ENCODE measurements at places on chromosomes 12 and 14.

DNA sequence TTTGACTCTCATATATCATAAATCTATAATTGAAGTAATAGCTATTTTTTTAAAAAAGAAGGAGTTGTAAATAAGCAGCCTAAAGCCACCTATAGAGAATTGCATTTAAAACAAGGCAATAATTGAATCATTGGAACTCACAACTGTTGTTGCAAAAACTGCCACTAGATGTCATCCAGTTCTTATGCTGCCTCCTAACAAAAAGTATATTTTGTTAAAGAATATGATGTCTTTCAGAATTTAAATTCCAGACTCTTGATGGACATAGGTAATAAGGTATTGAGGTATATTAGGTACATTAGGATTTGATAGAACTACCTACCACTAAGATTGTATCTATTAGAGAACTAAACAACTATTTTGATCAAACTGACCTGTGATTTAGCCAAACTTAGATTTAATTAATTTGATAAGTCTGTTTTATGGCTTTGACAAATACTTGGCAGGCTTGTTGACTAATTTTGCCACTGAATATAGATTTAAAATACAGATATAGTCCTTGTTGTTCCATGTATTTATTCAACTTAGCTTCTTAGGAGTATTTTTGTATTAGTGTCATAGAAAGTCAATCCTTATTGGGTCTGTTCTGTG is 401.4 kb downstream of the RPL10L start:
- peak; percentile 67 for DNase-seq

- DNase-seq = no peak
Observed at GRCh38 chr12:95633049-95633731, 81.9 kb upstream of the USP44 start.

- no peak for DNase-seq
Observed at GRCh38 chr12:112456029-112456428, 37.3 kb downstream of the PTPN11 start.

DNA sequence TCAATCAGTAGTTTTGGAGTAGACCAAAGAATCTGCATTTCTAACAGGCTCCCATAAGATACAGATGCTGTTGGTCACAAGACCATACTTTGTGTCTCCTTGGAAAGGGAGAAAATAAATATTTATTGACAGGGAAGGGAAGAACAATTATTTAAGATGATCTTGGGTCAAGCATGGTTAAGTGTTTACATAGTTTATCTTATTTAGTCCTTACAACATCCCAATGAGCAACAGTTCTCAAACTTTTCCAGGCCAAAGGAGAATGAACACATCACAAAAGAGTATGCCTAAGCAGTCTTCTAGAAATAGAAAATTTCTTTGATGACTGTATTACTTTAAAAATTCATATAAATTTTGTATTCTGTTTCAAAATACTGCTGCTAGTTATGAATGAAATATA is 8.8 kb downstream of the LPCAT3 start:
- no peak for DNase-seq

DNA sequence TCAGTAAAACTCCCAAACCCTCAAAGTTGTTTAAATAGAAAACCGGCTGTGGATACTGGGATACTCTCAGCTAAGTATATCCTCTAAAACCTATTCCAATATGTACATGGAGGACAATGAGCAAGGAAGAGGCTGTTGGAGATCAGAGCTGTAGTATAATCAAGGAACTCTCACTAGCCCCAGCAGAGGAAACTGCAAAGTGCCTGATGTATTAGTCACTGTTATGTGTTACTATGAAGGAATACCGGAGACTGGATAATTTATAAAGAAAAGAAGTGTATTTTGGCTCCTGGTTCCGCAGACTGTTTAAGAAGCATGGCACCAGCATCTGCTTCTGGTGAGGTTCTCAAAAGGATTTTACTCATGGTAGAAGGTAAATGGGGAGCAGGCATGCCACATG is 65.6 kb upstream of the RPL10L start:
- DNase-seq = no peak

DNA sequence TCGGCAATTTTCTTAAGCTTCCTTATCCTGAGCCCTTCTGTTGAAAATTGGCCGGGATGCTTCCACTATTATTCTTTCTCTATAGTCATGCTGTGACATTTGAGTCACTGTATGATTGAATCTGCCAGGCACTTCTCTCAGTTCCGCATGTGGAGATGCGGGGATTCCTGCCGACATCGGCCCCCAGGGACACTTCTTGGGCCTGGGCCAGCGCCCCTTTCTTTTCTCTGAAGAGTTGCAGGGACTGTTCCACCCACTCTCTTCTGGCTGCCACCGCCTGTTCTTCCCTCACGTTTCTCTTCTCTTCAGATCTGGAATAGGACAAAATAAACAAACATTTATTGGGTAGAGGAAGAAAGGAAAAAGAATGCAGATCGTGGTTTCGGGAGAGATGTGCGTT is 310.1 kb downstream of the ETNK1 start:
- DNase-seq = no peak

GRCh38 chr14:98931911-98932310 is 340.1 kb downstream of the BCL11B start:
- DNase-seq = no peak

DNA sequence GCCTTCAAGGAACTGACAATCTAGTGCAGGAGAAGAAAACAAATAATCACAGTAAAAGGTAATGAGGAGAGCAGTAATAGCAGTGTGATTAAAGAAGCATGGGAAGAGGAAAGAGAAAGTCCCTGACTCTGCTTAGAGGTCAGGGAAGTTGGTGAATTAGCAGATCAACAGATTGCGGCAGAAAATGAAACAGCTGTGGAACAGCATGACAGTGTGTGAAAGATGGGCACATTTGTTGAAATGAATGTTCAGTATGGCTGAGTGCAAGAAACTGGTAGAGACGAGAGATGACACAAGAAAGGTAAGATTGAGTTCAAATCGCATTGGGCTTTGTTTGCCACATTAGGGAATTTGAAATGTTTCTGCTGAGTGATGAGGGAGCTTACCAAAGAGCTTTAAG is 63.7 kb upstream of the RASSF8 start:
- no peak for DNase-seq

- DNase-seq = no peak
Observed at GRCh38 chr12:1657688-1658087, 28.7 kb downstream of the WNT5B start.

DNA sequence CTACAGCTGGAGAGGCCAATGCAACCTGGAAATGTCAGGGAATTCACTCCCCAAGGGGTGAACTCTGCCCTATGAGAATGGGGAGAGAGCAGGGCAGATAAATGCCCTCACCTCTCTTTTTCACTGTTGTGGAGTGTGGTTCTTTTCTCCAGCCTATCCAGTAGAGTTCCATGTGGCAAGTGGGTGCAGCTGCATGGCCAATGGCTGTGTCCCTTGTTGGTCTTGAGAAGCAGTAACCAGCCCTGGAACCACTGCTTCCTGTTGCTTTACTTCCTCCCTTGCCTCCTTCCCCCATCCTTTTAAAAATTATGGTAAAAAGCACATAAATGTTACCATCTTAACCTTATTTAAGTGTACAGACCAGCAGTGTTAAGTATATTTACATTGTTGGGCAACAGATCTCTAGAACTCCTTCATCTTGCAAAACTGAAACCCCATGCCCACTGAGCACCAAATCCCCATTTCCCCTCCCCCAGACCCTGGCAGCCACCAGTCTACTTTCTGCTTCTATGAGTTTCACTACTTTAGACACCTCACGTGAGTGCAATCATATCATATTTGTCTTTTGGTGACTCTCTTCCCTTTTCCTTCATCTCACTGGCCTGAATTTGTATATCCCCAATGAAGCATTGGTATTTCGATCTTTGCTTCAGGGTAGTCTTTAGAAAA is 77.0 kb upstream of the GRIP1 start:
- DNase-seq = no peak

DNA sequence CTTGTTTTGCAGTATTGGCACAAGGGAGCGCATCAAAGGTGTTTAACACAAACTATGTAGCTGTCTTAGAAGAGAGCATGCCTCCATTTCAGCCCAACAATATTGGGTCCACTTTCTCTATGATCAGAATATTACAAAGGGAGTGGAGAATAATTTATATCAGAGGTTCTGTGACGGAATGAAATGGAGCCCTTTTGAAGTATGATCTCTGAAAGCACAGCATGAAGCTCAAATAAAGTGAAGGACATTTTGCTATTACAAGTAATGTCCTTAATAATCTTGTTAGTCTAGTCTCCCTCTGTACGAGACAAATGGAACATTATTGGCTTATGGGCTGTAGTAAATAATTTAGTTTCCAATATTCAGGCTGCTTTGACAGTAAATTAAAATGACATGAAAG is 302.7 kb downstream of the NPAS3 start:
- DNase-seq = peak; percentile 82

DNA sequence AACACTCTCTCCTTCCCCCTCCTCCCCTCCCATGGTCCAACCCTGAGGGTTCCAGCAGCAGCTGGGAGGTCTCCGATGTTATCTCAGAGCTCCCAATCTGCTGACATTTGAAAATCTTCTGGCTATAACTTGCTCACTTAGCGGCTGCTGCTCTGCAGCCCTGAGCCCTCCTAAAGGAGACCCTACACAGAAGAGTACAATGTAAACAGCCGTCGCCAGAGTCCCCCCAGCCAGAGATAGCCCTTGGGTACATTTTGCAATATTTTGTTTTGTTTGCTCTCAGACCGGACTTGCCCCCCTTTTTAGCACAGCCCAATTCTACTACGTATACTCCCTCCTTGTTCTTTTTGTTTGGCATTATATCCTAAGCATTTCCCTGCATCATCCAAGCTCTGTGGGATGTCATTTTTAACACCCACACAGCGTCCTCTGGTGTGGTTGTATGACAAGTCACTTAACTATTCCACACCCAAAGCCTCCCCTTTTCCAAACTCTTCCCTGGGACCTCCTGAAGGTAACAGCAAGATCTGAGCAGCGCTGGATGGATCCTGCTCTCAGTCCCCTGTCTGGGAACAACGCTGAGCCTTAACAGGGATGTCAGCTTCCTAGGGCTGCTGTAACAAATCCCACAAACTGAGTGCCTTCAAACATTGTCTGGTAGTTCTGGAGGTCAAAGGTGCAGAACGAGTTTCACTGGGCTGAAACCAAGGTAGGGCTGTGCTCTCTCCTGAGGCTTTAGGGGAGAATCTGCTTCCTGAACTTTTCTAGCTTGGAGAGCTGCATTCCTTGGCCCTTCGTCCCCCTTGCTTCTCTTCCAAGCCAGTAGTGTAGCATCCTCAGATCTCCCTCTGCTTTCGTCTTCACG is 25.3 kb upstream of the TCL1B start:
- DNase-seq = no peak

DNA sequence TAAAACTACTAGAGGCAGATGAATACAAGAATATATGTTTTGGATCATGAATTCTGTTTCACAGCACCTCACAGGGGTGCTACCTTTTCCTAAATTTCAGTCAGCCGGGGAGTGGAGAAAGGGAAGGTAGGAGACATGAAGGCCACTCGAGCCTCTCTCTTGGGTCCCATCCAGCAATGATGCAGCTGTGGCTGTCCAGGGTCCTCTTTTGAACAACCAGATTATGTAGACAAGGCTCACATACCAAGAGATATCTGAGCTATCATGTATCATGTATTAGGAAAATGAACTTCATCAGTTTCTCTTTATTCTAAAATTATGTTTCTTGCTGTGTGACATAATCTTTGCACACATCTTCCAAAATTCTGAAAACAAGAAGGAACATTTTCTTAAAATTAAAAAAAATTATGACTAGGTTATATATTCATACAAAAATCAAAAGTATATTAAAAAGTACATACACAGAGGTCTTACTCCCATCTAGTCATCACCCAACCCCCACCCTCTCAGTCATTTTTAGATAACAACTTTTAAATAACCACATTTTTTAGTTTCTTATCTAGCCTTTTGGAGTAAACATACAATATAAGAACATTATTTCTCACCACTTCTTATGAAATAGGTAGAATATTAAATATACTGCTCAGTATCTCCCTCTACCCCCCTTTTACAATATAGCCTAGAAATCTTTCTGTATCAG is 88.7 kb downstream of the ACADS start:
- DNase-seq = no peak

DNA sequence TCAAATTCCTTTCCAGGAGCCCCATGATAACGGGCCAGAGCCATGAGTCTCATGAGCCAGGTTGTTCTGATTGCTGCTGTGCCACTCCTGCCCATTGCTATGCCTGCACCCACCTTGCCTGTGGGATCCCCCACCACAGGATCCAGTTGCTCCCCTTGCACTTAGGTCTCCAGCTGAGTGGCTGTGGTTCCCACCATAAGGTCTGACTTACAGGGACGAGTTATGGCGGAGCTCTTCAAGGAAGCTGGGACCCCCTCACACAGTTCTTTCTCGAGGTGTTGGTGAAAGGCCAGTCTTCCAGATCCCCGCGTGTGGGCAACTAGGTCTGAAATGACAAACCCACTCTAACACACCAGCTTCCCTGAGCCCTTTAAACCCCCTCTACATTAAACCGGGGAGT is 111.9 kb upstream of the C14orf180 start:
- no peak for DNase-seq

- peak; percentile 35 for DNase-seq
Observed at GRCh38 chr12:9391815-9392214, 183.6 kb upstream of the PZP start.

DNA sequence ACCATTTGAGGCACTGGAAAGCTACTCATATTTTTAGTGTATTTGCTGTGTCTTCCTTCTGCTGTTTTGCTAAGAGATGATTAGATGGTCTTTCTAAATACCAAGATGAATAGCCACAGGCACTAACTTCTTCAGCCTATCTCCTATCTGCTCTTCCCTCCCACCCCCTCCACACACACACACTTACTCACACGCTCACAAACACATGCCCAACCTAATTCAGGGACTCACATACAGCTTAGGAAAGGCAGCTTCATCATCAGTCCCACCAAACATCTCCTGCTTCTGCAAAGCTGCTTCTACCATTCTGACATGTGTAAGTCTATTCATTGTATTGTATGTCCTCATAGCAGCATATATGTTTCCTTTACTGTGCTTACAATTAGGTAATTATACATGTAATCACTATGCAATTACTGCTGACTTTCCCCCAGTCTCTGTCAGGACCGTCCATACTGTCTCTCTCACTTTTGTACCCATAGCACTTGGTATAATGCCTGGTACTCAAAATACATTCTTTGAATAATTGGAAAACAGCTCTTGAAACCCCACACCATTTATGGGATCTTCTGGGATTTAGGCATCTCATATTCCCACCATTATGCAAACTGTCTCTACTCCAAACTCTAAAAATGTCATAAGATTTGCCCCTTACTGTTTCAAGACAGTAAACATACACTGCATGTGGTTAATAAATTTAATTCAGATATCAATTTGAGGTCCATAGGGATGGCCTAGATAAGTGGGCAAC is 83.3 kb upstream of the HIF1A start:
- no peak for DNase-seq

GRCh38 chr12:107525063-107525718 is 160.4 kb upstream of the PWP1 start:
- no peak for DNase-seq

- DNase-seq = no peak
Observed at GRCh38 chr12:29709054-29709453, 74.7 kb downstream of the TMTC1 start.

DNA sequence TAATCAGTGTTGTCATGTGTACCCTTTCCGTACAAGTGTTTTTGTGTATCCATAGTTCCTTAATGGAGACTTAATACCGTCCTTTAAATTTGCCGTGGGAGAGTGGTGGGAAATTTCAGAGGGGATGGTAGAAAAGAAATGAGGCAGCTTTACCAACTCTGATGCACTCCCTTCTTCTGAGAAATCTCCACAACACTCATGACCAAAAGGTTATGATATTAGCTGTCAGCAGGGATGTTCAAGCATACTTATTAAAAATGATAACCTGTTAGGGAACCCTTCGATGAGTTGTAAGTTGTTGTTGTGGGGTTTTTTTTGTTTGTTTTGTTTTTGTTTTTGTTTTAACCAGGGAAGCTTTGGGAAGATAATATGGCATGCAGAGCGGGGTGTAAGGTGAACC is 12.5 kb downstream of the RAB21 start:
- DNase-seq = no peak
